ENCODE measurements at places on chromosomes 7 and 10.

DNA sequence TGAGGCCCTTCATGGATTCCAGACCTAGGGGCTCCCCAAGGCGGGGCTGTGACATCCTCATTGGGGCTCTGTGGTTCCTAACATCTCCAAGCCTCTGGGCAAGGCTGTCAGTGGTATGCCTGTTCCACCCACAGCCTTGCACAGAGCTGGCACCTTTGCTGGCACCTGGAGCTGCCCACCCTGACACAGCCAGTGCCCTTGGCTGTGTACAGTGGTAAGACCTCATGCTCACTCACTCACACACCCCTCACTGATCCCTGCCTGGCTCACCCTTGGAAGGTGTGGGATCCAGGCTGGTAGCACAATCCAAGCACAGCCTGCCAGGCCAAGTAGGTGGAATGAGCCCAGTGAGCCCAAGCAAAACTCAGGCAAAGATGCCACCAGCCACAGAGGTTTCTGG, 200.4 kb upstream of the PCDH15 start:
- DNase-seq: no peak

DNA sequence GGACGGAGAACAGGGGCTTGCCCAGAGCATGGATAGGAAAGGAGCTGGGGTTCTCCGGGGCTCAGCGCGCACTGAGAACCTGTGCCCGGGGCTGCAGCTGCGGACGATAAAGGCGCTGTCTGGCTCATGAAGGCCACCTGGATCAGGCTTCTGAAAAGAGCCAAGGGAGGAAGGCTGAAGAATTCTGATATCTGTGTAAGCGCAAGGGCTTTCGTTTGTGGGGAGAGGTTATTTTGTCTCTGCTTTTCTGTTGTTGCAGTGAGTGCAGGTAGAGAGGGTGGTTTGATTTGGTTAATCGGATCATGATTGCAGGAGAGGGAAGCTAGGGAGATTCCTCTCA, 250.5 kb downstream of the NSUN6 start:
- DNase-seq: no peak

- DNase-seq: no peak
These were observed 3.4 kb downstream of the PALD1 start for GRCh38 chr10:70481831-70482530.

- no peak for DNase-seq
These were observed 64.5 kb downstream of the DNMBP start for GRCh38 chr10:99945263-99945662.

DNA sequence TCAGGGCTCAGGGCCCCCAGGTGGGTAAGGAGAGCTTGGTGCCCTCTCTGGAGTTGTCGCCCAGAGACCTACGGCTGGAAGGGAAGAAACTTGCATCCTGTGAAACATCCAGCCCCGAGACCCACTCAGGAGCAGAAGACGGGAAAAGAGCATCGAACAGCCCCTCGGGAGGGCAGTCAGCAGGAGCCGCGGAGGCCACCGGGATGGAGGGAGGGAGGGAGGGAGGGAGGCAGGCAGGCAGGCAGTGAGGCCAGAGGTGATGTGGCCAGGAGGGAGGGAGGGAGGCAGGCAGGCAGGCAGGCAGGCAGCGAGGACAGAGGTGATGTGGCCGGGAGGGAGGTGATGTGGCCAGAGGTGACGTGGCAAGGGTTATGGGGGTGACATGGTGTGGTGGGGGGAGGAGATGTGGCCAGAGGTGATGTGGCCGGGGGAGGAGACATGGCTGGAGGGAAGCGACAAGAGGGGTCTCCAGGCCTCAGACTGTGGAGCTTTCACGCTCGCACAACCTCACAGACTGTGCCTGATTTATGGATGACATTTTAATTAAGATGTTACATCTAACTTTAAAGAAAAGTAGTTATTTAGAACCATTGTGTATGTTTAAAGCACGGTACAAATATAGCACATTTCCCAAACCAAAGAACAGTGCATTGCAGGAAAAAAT, 141.1 kb downstream of the DIP2C start:
- no peak for DNase-seq

DNA sequence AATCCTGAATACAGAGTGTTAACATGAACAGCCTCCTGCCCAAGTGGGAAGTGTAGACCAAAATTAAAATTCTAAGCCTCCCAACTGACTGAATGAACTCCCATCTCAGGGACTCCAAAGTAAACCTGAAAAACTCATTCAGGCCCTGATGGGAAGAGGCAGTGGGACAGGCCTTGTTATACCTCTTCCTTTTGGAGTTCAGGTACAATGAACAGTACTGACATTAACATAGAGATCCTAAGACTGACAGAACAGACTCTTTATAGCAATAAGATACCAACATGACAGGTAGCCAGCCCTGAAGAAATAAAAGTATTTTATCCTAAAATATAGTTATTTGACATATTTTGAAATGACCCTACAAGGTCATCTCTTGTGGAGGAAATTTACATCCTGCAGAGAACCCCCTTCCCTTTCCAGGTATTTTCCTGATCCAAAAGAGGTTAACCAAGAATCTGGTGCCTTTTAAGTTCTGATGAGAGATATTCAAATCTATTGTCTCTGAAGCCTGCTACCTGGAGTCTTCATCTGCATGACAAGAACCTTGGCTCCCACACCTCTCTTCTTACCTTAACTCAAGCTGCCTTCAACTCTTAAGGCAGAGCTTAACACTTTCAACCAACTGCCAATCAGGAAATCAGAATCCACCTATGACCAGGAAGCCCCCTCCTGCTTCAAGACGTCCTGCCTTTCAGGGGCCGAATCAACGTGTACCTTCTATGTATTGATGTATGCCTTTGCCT, 103.3 kb upstream of the PFKP start:
- no peak for DNase-seq

DNA sequence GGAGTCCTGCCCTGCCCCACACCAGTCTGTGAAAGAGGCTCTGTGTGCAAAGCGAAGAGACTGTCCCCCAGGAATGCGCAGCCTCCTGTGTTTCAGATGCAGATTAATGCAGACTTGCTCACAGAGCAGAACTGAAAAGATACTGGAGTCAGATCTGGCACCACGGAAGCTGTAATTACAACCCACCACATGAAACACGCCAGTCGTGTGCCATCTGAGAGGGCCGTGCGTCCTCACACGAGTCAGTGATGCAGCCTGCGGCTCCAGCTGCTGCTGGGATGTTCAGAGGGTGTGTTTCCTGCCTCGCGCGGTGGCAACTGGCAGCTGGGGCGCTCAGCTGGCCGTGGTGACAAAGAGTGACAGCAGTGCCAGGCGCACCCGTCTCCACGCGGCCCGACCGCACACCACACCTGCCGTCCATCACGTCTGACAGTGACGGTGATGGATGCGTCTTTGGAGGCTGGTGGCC, 50.0 kb downstream of the NKX6-2 start:
- DNase-seq: no peak

DNA sequence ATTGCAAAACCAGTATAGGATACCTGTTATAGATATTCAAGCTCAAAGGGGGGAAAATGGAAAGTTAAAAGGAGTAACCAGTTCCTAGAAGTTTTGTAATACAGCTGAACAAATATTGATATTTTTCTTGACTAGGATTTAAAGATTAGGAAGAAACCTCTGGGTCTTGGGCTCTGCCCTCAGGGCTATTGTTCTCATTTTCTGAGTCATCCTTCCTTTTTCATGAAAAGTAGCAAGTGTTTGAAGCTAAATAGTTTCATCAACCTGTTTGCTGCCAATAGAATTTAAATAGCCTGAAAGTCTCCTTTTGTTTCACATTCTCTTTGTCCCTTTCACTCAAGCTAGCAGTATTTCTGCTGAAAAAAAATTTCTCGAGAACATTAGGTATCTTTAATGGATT, 1061.1 kb upstream of the GHITM start:
- DNase-seq: no peak

DNA sequence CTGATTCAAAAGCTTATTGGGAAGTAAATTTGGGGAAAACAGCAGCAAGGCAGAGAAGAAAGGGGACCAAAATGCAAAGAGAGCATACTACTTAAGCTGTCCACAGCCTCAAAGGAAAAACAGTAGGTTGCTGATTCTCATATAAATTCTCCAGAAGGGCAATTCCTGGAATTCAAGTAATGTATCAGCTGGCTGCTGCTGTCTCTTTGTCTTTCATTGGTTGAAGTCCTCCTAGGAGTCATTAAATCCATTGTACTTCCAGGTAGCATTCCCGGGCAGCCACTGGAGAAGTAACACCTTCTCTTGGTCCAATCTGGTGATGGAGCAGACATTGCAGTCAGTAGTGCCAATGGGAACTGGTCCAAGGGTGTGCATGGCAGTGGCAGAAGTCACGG, 22.7 kb downstream of the BET1 start:
- no peak for DNase-seq

- no peak for DNase-seq
These were observed 14.6 kb downstream of the RSBN1L start for GRCh38 chr7:77710861-77711260.

- DNase-seq: no peak
These were observed 528.3 kb downstream of the PHTF2 start for GRCh38 chr7:78326876-78327275.

- no peak for DNase-seq
These were observed 53.5 kb downstream of the EXOC6 start for GRCh38 chr10:92901819-92902251.

DNA sequence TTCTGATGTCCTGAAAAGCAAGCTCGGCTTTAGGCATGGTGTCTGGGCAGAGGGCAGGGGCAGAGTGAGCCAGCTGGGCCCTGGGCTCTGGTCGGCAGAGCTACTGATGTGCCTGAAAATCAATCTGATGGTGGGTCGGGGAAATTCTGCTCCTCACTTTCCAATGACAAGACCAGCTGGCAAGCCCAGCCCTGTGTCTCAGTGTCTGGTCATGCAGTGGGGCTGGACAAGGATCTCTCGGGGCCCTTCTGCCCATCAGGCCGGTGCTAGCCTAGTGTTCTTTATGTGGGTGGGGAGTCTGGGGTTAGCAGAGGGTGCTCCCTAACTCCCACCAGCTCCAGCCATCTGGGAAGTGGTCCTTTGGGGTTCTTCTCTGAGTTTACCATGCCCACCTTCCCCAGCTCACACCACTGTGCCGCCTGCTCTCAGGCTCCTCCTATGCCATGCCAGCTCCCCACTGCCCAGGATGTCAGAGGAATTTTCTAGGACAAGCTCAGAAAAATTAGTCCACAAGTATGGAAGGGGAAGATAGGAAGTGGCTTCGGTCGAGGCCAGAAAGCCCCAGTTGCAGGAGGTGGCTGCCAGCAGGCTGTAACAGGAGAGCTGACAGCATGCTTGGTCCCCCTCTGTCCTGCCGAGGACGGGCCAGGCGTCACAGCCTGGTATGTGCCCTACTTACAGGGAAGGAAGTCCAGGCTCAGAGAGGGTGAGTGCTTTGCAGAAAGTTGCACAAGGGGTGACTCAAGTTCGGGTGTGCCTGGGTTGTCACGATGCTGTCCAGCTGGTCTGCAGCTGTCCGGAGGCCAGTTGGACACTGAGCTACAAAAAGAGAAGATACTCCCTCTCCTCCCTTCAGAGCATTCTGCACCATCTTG, 135.2 kb downstream of the ADCY1 start:
- DNase-seq: no peak

GRCh38 chr10:10007957-10008356, 1009.7 kb upstream of the CELF2 start:
- no peak for DNase-seq

DNA sequence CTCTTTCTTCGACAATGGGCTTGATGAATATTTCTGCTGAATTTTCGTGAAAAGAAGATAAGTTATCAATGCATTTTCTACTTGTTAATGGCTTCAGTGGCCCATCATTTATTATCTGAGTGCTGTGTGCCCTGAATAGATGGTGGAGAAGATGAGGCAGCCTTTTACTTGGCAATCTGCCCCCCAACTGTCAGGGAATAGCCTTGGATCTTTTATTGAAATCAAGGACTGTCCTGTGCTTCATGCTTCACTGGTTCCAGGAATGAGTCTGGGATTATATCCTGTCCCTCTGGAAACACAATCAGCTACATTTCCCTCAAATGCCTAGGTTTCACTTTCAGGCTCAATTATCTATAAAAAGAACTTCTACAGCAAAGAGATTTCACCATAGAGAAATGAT, 75.9 kb upstream of the NXPH1 start:
- DNase-seq: no peak

GRCh38 chr10:11322698-11323097, 288.8 kb downstream of the USP6NL start:
- DNase-seq: no peak

- DNase-seq: no peak
These were observed 17.1 kb downstream of the MBL2 start for GRCh38 chr10:52755297-52756062.

GRCh38 chr10:56975513-56975912, 614.5 kb upstream of the ZWINT start:
- DNase-seq: no peak

GRCh38 chr7:143973870-143974416, 19.3 kb downstream of the OR2F1 start:
- no peak for DNase-seq

GRCh38 chr7:47232751-47233412, 349.0 kb downstream of the TNS3 start:
- DNase-seq: no peak

DNA sequence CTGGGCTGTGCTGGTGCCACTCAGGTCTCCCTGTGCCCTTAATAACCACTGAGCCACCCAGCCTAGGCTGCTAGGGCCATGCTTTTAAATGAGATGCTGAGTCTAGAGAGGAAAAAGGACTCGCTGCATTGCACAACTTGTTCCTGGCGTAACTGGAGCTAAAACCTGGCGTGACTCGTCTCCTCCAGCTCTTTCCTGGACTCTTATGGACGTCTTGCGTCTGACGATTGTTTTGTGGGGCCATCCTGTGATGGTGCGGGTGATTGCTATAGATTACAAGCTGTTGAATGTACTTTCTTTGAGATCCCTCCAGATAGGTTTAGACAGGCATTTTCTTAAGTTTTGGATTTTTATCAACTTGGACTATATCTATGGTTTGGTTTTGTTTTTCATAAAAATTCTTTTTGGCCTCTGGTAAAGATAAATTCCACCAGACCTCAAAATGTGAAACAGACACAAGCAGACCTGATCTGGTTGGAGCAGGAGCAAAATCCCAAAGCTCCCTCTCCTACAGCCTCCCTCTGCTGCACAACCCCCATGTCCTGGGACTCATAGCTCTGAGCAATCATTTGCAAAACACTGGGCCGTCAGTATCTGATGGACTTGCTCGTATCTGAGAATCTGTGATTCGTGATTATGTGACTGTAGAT, 230.3 kb downstream of the ARHGAP12 start:
- no peak for DNase-seq

DNA sequence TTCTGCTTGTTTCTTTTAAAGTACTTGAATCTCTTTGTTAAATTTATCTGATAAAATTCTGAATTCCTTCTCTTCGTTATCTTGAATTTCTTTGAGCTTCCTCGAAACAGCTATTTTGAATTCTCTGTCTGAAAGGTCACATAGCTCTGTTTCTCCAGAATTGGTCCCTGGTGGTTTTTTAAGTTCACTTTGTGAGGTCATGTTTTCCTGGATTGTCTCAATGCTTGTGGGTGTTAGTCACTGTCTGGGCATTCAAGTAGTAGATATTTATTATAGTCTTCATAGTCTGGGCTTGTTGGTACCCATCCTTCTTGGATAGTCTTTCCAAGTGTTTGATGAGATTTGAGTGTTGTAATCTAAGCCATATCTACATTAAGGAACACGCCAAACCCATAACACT, 1060.6 kb downstream of the LRMDA start:
- no peak for DNase-seq

GRCh38 chr10:109987452-109988211, 20.2 kb upstream of the ADD3 start:
- no peak for DNase-seq

GRCh38 chr7:128042012-128042411, 10.8 kb upstream of the LRRC4 start:
- DNase-seq: no peak
